Lung microvascular endothelial cell (primary cell): ENCODE measurements at places on chromosomes 7 and 10. TPM values are rescaled to one million over a fixed set of nuclear protein-coding genes. Genes with fewer than 3 reads are reported as not detected.

DNA sequence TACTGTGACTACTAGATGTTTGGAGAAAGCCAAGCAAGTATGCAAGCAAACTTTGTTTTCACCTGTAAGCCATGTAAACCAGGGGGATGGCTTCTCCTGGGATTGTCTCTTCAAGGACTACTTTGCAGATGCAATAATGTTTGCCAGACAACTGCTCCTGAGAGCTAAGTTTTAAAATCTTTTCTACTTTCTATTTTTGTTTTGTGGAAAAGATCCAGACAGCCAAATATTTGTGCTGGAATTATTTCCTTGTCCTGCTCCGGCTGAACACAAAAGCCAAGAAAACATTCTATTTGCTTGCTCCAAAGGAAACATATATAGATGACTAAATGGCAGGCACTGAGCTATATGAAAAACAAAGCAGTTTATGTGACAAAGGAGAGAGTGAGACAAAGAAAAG is 51.6 kb downstream of the TFPI2 start:
- no peak for DNase-seq

Gene ZNF438
- total RNA-seq: 2.4 and 2.6 TPM in 2 replicates

Gene EN2
- total RNA-seq: not detected in 2 replicates

DNA sequence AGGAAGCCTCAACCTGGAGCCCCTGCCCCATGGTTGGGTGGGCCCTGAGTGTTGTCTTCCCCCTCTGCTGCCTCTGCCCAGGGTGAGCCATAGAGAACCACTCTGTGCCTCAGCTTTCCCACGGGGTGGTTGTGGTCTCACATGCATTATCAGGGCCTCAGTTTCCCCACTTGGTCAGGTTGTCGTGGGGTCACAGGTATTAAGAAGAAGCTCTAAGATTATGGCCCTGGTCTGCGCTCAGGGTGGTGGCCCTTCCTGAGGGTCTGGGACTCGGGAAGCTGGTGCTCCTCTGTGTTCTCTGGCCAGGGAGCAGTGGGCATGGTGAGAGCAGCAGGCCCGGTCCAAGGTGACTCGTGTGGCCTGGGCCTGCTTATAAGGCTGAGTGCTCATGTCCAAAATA is 17.8 kb downstream of the LRRC27 start:
- no peak for DNase-seq

DNA sequence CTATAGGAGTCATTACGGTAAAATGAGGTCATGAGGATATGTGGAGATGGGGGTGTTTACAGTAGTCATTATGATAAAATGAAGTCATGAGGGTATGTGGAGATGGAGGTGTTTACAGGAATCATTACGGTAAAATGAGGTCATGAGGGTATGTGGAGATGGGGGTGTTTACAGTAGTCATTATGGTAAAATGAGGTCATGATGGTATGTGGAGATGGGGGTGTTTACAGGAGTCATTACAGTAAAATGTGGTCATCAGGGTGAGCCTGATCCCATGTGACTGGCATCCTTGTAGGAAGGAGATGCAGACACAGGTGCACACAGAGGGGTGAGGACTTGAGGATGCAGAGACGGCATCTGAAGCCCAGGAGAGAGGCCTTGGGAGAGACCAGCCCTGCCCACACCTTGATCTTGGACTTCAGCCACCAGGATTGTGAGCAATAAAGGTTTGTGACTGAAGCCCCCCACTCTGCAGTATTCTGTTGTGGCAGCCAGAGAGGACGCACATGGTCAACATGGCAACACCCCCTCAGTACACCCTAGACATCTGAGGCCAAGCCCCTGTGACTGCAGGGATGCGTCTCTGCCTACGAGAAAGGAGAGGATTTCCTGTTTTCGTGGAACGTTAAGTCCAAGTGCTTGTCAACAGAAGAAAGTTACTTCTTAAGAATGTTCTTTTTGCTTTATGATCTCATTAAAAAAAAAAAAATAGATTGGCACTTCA is 544.4 kb downstream of the DNAJB6 start:
- no peak for DNase-seq

Gene TPK1
- total RNA-seq: 12.6 and 13.7 TPM in 2 replicates

GRCh38 chr7:3150027-3150426 is 106.4 kb upstream of the CARD11 start:
- DNase-seq: no peak

Gene IFIT1B
- not detected in 2 replicates for total RNA-seq

GRCh38 chr10:19164461-19164860 is 115.9 kb downstream of the MALRD1 start:
- DNase-seq: no peak

GRCh38 chr7:11552676-11553296 is 279.2 kb downstream of the THSD7A start:
- DNase-seq: no peak

Gene GPR15LG
- total RNA-seq: not detected in 2 replicates

DNA sequence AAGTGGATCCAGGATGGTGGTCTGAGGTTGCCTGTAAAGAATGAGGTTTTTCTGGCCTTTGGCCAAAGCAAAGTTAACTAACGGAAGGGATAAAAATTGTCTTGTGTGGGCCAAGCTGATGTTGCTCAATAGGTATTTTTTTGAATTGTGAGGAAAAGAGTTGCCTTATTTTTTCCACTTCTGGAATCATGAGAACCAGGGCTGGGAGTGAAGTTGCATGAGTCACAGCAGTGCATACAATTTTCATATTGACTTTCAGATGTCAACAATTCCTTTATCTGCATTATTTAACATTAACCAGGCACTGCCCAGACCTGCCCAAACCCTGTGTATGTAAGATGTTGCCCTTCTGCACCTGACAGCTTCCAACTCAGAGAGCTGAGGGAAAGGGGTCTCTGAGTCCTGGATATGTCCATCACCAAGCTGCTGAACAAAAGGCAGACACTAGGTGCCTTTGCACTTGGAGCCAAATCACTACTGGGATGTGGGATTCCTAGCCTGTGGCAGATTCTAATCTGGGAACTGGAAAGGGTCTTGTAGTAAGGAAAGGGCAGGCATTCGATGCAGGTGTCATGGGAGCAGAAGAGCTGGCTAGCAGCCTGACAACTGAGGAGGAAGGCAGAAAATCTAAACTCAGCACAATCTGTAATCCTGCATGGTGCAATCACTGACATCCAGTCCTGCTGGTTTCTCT is 52.3 kb upstream of the SLC35B4 start:
- peak; percentile 85 for DNase-seq

Gene CADPS2
- total RNA-seq: 44.2 and 48.0 TPM in 2 replicates

Gene IL6
- 0.60 and 0.87 TPM in 2 replicates for total RNA-seq

- no peak for DNase-seq
Observed at GRCh38 chr7:37550872-37551271, 102.2 kb upstream of the ELMO1 start.

Gene IGF2BP3
- 6.0 and 23.1 TPM in 2 replicates for total RNA-seq

Gene AZGP1
- total RNA-seq: not detected in 2 replicates

GRCh38 chr7:33500703-33501701 is 371.6 kb downstream of the BBS9 start:
- no peak for DNase-seq

Gene CLRN3
- total RNA-seq: 0.20 and 0.22 TPM in 2 replicates

DNA sequence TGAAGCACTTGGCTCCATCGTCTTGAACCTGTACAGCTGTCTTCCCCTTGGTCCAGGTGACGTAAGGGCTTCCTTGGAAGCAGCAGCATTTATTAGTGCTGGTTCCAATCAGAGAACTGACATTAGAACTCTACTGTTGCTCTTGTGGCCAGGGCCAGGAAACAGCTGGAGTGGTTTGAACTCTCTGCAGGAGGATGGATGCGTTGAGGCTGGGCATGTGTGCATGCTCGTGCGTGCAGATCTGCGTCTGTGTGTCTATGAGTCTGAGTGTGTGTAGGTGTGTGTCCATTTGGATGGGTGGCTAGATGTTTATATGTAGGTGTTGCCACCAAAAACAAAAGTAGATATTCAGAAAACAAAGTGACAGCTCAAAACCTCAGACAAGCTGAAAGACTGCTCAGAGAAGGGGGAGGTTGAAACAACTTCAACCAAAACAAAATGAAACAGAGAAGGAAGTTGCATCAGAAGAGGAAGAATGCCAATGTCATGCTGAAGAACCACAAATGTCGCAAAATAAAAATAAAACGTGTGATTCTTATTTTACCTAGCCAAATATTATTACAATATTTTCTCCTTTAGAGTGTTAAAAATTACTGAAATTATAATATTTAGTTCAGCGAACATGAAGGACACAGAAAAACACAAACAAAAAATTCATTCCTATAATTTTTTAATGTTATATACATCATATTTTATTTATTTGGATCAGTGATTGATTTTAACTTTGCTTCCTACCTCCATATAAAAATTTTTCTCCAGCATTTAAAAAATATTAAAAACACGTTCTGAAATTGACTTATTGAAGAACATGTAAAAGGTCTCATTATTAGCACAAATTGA is 96.1 kb upstream of the MKLN1 start:
- DNase-seq: peak; percentile 64

- DNase-seq: peak; percentile 48
Observed at GRCh38 chr10:132627666-132628531, 90.3 kb downstream of the INPP5A start.

DNA sequence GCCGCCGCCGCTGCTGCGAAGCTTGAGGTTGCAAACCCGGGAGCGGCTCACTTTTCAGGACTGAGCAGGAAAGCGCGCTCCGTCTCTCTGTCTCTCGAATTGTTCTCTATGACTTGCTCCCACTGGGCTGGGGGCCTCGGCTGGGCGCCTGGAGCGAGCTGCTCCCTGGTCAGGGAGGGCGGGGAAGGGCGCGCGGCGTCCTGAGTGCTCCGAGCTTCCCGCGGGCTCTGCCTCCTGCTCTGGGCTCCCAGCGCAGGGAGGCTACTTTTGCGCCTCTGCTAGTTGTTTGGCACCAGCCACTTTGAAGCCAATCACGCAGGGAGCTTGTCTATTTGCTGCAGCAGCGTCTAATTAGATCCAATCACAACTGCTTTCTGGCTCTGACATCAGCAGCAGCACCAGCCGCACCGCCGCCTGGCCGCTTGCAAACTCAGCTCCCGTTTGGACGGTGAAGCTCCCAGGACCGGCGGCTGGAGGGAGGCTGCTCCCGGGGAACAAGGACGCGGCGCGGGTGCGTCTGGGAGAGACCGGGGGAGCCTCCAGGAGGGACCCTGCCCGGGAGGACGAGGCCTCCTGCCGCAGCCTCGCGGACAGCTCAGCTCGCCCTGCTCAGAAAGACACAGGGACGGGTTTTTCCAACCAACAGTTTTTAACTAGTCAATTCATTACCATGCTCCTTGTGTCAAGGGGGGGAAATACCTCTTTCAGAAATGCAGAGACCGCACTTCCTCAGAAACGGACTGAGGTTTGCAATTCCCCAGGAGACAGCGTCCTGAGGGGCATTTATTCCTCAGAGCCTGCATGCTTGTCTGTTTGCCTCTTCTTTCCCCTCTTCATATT is at the start of gene ADARB2:
ADARB2 (minus strand) TSS at position 304 of the 840 bp plus-strand sequence.
- peak; percentile 4 for DNase-seq

DNA sequence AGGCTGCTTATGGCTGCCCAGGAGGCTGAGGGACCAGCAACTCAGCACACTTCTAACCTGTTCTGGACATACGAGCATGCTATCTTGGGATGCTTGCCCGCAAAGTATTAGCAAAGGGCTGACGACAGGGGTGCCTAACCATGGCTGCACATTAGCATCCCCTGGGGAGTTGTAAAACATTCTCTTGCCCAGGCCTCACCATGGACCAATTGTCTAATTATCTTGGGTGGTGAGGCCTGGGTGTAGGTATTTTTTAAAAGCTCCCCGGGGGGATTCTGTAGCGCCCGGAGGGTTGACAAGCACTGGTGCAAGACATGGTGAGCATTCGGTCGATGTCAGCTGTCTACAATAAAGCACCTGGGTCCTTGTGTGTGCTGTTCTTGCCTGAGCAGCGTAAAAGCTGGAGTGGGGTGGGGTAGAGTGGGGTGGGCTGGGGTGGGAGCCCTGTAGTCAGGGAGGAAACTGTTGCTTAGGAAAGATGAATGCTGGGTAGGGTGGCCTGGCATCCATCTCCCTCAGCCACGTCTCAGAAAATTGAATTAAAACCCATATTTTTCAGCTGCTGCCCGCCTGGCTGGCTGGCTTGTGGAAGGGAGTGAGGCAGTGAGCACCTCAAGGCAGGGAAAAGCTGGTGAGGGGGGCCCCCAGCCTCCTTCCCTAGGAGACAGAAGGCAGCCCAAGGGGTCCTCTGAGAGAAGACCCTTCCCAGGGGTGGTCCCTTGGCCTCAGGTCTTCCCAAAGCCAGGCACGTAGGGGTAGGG is 2.9 kb upstream of the ADCYAP1R1 start:
- DNase-seq: no peak

Gene CCAR1
- 17.5 and 19.4 TPM in 2 replicates for total RNA-seq

GRCh38 chr7:123935436-123936381 is 10.7 kb downstream of the SPAM1 start:
- no peak for DNase-seq

GRCh38 chr10:33204031-33204430 is 130.4 kb downstream of the NRP1 start:
- no peak for DNase-seq

GRCh38 chr7:25732766-25733217 is 419.2 kb upstream of the NFE2L3 start:
- no peak for DNase-seq
